HFF-Myc (cell line): ENCODE measurements at places on chromosomes 7 and 10.

- no peak for DNase-seq
Measured at GRCh38 chr7:23315366-23315765, 16.2 kb downstream of the MALSU1 start.

GRCh38 chr7:113636727-113637421 is 281.9 kb downstream of the PPP1R3A start:
- DNase-seq = no peak

- no peak for DNase-seq
Measured at GRCh38 chr7:122430710-122431109, 126.2 kb upstream of the FEZF1 start.

DNA sequence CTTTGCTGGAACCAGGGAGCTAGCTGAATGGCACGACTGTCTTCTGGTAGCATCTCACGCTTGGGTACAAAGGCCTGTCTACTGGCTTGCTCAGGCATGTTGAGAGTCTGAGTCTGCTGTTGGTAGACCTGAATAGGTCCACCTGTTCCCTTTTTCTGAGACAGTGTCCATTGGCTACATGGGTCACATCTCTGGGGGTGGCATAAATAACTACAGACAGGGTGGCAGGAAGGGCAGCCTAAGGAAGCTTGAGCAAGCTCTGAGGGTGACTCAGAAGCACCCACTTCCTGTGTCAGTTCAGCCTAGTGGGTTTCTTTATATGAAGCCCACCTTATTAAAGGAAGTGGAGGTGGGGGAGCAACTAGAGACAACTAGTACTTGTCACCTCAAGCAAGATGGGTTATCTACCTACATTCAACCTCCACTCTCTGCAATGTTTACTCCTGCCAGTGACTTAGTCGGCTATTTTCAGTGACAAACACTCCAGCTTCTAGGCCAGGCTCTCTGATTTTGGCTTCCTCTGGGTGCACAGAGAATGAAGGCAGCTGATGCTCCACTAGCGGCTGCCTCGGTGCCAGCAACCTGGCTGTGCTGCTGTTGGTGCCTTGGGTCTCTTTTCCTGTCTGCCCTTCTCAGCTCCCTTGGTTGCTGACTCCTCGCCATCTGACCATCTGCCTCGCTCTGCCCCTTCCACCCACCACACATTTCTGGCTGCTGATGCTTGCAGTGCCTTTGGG is 5.7 kb upstream of the ZYX start:
- no peak for DNase-seq

GRCh38 chr7:74138334-74138867 is 35.8 kb upstream of the EIF4H start:
- DNase-seq = no peak

DNA sequence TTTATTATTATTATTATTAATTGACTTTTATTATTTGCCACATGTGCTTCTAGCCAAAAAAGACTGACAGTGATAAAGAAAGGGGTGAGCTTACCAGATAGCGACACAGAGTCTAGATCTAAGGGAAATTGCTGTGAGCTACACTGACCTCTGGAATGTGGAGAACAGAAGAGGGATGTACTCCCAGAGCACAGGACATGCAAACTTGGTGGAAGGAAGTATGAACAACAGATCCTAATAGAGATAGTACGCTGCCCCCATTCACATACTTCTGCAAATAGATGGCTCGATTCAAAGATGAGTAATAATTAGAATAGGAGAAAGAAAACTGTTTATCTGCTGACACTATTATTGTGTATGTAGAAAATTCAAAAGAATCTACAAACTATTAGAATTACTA is 109.3 kb upstream of the HPS1 start:
- DNase-seq = no peak
